ENCODE measurements at places on chromosomes 12 and 14.

DNA sequence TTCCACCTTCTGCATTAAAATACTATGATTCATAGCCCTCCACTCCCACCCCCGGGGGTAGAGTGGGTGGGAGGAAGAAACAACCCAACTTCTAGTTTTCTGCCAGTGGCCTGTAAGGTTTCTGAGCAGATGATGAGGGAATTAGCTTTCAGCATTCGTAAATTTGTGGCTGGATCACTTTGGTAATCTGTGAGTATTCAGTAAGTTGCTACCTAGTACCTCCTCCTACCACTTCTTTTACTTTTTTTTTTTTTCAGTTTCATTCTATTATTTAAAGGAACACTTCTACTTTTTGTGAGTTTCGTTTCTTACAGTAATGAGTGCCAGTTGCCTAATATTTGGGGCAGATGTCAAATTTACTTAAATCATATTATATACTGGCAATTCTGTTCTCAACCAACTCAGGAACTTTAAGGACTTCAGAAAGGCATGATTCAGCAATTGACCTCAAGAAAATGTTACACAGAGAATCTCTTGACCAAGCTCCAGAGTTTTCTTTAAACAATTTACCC is 42.4 kb upstream of the EMP1 start:
- DNase-seq, result no peak

- DNase-seq, result no peak
These were observed 21.0 kb upstream of the AQP2 start for GRCh38 chr12:49929581-49929980.

- no peak for DNase-seq
These were observed 151.0 kb downstream of the SRGAP1 start for GRCh38 chr12:63995512-63995911.

GRCh38 chr12:53751336-53752191 is at the start of gene CISTR:
Gene CISTR, minus strand, starts transcription at chr12:53751979.
- no peak for DNase-seq

DNA sequence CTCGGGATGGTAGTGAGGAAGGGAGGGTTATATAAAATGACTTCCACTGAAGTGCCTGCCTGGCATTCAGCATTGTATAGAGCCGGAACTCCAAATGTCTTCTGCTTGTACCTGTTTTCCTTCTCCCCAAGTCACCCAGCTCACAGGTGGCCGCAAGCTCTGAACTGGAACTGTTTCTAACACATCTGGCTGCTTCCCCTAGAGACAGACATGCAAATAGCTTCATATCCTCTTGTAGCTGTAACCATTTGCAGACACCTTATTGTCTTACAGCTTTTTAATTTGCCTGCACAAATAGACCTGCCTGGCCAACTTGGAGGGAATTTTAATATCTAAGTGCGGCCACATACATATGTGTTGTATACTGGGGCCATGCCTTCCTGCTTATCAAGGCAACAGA is 126.0 kb downstream of the CHST11 start:
- no peak for DNase-seq

DNA sequence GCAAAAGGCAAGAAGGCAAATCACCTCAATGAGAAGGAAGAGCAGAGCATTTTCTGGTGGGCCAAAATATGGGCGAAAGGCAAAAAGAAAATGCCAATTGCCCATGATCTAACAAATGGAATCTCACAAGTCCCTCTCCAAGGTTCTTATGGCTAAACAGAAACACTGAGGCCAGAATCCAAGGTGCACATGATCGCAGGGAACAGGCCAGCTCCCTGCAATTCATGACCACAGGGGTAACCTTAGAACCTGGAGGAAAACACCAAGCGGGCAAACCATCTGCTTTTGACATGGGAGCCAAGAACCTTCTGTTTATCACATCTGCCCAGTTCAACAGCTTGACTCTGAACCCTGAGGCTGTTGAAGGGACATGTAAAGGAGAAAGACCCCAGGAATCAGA is 60.0 kb downstream of the NT5DC3 start:
- no peak for DNase-seq

GRCh38 chr12:33988197-33988805 is 34.0 kb upstream of the ALG10 start:
- DNase-seq, result no peak

- no peak for DNase-seq
These were observed 138.2 kb downstream of the NUAK1 start for GRCh38 chr12:106000382-106001104.

- no peak for DNase-seq
These were observed 171.2 kb downstream of the ERC1 start for GRCh38 chr12:1162081-1162760.

DNA sequence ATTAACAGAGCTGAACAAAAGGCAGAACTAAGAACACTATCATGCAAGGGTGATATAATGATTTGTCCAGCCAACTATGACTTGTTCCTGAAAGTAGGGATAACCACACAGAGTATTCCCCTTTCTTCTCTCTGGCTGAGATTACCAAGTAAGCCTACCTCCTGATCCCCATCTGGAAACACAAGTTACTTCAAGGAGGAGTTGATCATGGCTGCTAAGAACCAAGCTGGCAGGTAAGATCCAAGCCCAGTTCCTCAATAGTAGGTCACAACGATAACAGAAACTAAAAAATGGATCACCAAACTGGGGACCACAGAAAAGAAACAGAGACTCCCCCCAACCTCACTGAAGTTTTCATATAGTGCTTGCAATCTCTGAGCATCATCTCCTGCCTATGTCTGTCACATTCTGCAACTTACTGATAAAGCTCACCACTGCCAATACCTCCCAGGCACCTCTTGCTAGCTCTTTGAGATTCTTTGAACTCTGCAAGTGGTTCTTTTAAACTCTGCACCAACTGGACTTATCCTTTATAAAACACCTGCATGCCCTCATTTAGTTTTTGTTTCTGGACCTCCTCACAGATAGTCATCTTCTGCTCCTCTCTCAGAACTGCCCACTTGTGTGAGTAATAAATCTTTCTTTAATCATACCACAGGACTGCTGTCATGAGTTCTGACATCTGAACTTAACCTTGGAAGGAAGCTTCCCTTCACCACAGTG is 76.6 kb downstream of the LRP6 start:
- DNase-seq, result no peak

GRCh38 chr12:31813305-31813704 is 84.5 kb upstream of the AMN1 start:
- no peak for DNase-seq

GRCh38 chr14:104429291-104429861 is 150.2 kb upstream of the C14orf180 start:
- no peak for DNase-seq

GRCh38 chr14:90630171-90630806 is 185.9 kb downstream of the TTC7B start:
- no peak for DNase-seq

DNA sequence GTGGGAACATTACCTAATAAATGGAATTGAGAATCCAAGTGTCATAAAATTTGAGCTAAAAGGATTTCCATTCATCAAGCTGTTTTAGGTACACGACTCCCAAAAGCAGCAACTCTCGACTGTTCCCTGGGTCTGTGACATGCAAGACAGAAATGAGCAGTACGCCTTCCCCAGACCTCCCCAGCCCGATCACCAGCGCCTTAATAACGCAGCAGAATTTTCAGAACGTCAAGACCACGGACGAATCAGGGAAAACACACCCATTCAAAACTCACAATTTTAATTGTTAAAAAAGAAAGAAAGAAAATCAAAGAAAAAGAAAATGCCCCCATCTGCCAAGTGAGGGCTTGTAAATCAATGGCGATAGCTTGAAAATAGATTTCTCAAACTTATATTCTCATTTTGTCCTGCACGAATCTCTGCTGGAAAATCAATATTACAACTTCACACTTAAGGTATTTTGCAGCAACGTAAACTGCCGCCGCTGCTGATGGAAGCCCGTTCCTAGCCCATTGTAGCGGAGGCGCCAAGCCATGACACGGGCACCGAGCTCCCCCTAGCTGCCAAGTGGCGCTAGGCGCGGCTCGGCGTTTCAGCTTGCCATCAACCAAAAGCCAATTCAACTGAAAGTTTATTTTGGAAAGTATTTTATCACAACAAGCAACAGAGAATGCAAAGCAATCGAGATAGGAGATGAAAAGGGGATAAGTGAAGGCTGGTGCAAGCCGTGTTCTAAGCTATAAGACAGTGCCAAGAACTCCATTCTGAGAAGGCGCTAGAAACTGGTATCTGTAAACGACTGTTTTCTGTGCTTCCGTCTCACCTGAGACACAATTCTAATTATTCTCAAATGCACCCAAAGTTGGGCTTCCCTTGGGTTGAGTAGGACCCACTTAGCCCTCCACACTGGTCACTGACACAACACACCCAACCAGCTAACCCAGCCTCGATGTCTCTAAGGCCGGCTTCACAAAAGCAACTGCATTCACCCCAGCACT is 5.5 kb downstream of the BCL11B start:
- DNase-seq, result peak; percentile 70

GRCh38 chr12:112121780-112122565 is 3.4 kb upstream of the TRAFD1 start:
- no peak for DNase-seq

- DNase-seq, result no peak
These were observed 344.0 kb downstream of the PDZRN4 start for GRCh38 chr12:41532072-41532471.

- no peak for DNase-seq
These were observed 5.0 kb downstream of the TBX5 start for GRCh38 chr12:114400925-114401324.

DNA sequence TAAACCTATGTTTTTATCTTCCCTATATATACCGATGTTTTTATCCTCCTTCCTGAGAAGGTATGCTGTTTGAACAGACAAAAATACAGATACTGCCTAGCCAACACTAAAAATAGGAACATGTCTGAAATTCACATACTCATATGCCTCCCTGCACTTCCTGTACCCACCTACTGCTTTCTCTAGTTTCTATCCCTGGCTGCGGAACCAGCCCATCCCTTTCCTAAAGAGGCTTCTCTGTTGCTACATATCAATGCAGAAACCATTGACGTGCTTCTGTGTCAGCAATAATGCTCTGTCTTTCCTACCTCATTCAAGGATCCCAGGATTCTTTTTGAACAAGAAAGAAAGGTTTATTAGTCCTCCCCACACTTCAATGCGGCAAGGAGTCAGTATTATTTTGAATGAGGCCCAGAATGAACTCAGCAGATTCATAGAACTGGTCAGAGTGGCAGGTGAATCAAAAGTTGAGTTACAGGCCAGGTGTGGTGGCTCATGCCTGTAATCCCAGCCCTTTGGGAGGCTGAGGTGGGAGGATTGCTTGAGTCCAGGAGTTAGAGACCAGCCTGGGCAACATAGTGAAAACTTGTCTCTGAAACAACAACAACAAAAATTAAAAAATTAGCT is 67.8 kb upstream of the NAP1L1 start:
- no peak for DNase-seq

GRCh38 chr14:101599234-101599885 is 38.1 kb downstream of the DIO3 start:
- DNase-seq, result no peak

DNA sequence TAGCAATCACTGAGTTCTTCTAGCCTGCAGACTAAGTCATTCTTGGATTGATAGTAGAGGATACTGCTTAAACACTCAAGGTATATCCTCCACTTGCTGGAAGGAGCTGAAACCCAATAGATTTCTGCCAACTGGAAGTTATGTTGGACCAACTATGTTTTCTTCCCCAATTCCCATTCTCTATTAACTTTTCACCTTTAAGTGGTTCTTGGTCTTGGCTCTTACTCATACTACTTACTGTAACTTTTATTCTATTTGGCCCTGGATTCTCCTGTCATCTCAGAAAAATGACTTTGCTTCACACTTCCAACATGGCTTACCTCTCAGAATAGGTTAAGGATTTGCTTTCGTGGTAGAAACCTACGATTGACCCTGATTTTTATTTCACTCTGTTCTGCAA is 244.9 kb downstream of the ADAMTS20 start:
- DNase-seq, result no peak

GRCh38 chr14:103129301-103130016 is 6.2 kb downstream of the TNFAIP2 start:
- DNase-seq, result no peak

DNA sequence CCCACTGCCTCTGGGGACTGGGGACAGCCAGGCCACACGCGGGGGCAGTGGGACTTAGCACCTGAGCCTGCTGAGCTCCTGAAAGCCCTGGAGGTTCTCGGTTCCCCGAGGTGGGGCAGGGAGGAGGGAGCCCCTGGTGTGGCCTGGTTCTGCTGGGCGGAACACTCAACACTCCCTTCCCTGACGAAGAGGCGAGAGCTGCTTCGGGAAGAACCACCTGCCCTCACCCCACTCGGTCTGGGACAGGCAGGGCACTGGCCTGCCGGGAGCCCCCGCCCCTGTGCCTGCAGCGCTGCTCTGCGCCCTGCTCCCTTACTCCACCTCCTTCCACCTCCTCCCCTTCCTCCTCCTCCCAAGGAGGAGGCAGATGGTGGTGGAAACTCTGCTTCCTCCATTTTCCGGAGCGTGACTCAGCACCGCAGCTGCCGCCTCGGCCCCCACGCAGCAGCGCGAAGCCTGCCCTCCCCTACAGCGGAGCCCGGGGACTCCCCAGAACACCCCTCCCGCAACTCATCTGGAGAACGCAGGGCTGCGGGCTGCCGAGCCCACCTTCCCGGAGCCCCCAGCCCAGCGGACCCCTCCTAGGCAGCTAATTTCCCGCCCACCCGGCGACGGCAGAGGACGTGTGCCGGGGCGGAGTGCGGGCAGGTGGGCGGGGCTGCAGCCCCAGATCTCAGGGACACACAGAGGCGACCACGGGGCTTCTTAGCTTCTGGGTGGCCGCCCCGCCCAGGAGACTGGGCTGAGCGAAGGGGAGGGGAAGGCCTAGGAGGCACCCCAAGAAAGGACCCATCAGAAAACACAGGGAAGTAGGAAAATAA is 11.7 kb upstream of the INF2 start:
- no peak for DNase-seq

DNA sequence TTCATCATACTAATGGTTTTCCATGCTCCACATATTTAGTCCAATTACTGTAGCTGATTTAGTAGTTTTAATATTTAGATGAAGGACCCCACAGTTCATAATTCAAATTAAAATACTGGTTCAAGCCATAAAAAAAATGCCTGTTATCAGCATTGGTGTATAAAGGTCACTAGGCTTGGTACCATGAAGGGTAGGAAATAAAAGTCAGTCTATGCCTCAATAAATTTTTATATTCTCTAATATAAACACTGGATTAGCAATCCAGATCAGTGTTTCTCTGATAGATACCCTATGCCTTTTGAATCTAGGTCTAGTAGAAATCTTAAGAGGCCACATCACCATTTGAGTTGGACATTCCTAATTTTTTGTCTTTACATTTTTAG is 163.2 kb upstream of the HIF1A start:
- DNase-seq, result no peak
